Activated naive CD4-positive, alpha-beta T cell (primary cell): ENCODE measurements at places on chromosomes 7 and 10.

DNA sequence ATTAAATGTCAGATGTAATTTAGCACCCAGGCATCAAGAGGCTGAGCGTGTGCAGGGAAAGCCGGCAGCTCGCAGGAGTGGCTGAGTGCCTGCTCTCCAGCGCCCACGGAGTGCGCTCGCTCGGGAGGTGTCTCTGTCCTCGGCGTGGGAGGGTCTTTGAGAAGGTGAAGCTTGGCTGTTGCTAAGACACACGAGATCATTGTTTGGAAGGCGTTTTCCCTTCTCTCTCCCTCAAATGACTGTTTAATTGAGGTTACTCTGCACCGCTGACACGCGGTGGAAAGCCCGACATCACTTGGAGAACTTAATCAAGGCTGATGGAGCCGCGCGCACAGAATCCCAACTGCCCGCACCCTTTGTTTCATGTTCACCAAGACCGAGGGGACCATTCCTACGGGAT is 414.6 kb downstream of the DNAJB6 start:
- no peak for DNase-seq

- DNase-seq, result no peak
These were observed 732.4 kb downstream of the IPMK start for GRCh38 chr10:57535306-57535705.

DNA sequence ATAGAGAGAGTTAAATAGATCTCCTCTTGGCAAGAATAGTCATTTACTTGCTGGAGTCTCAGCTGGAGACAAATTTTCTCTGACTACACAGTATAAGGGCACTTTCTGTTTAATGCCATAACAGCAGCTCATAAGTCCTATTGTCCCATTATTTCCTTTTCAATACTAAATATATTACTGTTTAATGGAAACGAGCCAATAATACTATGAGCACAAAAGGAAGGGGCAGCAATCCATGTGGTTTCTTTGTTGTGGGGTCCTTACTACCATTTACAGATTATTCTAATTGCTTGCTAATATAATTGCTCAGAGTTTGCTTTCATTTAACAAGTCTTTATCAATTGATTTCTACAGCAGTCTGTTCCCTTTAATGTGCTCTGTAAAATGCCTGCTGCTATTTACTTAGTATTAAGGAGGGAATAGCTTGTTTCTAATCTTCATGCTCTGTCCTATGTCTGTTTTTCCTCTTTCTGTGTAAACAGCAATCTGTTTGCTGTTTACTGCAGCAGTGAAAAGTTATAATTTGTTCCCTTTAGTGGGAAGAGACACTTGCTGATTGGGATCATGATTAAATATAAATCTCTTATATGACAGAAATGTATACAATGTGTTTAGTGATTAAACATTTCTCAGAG is 296.2 kb upstream of the SMIM30 start:
- no peak for DNase-seq

DNA sequence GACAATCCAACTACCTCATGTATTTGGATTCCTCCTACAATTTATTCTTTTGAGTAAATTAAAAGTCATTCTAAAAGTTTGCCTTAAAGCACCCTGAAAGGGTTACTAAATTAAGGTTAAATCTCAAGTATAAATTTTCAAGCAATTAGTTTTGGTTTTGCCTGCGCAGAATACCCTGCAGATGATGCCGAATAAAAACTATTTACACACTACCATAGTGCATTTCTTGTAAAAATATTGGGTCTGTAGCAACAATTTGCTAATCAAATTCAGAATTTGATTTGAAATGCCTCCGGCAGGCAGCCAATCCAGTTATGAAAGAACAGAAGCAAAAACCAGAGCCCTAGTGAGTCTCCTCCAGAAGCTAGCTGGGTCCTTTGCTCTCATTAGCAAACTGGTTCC is 122.2 kb downstream of the TWIST1 start:
- DNase-seq, result no peak

DNA sequence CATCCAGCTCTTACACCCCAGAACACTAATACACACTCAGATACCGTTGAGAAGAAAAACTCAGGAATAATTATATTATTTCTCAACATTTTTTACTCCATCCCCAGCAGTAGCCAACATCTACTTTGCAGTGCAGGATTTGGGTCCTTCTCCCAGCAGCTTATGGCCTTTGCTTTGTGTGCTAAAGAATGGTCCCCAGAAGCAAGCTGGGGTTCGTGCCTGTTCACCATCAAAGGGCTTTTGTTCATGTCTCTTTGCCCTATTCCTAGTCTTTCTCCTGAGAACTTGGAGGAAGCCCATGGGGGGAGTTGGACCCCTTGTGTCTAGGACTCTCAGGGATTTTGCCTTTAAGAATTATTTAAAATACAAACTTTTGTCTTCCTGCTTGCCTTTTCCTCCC is 100.4 kb downstream of the ZNF277 start:
- no peak for DNase-seq

GRCh38 chr7:25408876-25409275 is 180.6 kb upstream of the NPVF start:
- no peak for DNase-seq

DNA sequence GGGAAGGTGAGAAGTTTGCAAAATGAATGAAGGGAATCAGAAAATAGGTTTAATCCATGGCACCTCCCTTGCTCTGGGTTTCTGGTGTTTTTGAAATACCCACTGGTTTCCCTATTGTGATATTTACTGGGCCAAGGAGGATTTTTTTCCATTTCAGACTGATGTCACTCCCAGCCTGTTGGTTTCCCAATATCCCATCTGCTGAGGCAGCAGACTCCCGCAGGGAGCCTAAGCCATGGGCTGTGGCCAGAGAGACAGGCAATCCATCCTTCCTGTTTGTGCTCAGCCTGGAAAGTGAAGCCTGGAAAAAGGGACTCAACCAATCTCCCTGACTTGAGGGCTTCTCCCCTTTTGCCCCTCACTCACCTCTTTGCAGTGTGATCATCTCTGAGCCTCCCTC is 22.8 kb downstream of the FAM107B start:
- DNase-seq, result no peak

DNA sequence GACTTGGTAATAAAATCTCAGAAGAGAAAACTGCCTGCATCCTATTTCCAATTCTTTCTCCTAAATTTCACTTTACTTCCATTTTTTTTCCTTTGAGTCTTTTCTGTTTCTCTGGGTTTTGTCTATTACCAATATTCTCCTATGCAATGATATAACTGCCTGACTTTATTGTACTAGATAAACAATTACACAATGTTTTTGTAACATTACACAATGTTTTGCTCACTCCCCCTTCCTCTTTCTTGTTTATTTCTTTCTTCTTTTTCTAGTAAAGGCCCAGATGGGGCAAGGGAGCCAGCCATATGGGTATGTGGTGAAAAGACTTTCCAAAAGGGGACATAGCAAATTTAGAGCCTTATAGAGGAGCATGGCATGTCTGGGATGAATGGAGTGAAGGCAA is 278.7 kb upstream of the PHYHIPL start:
- DNase-seq, result no peak

- DNase-seq, result no peak
These were observed 6.6 kb upstream of the ZNF22 start for GRCh38 chr10:44993922-44994751.
